ENCODE measurements at places on chromosomes 4 and X.

DNA sequence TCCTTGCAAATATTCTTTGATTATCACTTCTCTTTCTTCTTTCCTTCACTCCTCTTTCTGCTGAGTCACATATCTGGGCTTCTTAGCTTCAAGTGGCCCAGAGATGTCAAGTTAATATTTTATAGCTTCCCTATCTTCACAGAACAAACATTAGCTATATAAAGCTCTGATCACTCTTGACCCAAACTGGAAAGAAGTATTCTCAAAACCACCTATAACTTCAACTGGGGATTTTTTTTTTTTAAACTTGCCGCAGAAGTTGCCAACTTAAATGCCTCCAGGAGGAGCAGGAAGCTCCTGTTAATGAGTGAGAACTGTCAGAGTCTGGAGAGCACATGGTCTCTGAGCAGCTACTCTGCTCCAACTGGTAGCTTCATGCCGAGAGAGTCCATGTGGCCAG is 233.3 kb upstream of the EDNRA start:
- DNase-seq: no peak

GRCh38 chr4:57764856-57765255 is 654.7 kb upstream of the IGFBP7 start:
- DNase-seq: no peak

DNA sequence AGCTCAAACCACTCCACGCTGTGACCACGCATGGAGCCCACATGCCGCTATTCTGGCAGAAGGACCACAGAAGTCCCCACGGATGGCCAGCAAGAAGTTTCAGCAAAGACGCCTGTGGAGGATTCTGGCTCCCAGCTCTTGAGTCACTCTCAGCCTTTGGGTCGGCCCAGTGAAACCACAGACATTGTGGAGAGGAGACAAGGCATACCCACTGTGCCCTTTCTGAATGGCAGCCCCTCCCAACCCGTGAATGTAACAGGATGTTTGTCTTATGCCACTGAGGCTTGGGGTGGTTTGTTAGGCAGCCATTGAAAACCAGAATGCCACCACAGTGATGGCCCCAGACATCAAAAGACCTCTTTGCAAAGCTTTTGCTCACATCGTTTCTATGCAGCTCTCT is 42.7 kb downstream of the ABLIM2 start:
- DNase-seq: no peak

DNA sequence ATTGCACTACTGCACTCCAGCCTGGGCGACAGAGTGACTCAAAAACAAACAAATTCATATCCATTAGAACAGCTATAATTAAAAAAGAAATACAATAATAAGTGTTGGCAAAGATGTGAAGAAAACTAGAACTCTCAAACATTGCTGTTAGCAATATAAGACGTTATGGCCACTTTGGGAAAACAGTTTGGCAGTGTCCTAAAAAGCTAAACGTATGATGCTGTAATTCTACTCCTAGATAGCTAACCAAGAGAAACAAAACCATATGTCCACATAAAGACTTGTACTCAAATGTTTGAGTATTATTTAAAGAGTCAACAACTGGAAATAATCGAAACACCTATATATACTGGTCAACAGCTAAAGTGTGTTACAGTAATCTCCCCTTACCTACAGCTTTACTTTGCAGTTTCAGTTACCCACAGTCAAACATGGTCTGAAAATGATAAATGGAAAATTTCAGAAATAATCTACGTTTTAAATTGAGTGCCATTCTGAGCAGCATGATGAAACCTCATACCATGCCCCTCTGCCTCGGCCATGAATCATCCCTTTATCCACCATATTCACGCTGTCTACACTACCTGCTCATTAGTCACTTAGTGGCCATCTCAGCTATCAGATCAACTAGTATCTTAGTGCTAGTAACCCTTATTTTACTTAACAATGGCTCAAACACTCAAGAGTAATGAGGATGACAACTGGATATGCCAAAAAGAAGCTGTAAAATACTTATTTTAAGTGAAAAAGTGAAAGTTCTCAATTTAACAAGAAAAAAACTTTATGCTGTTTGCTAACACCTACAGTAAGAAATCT is 4.9 kb downstream of the ELF2 start:
- DNase-seq: no peak

DNA sequence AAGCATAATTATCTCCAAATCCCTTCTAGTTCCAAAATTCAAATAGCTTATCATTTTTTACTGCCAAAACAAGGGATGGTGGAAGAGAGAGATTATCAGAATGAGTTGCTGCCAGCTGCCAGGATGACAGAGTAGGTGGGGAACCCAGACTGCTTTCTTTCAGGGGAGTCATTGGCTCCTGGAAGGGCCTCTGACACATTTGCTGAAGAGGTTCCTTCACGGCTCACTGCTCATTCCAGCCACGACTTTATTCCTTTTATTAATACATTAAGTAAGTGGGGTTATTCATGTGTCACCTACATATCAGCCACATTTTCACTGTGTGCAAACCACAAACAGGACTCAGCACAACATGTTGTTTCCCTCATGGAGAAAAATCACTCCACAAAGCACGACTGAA is 12.7 kb upstream of the SMIM43 start:
- DNase-seq: peak; percentile 8

DNA sequence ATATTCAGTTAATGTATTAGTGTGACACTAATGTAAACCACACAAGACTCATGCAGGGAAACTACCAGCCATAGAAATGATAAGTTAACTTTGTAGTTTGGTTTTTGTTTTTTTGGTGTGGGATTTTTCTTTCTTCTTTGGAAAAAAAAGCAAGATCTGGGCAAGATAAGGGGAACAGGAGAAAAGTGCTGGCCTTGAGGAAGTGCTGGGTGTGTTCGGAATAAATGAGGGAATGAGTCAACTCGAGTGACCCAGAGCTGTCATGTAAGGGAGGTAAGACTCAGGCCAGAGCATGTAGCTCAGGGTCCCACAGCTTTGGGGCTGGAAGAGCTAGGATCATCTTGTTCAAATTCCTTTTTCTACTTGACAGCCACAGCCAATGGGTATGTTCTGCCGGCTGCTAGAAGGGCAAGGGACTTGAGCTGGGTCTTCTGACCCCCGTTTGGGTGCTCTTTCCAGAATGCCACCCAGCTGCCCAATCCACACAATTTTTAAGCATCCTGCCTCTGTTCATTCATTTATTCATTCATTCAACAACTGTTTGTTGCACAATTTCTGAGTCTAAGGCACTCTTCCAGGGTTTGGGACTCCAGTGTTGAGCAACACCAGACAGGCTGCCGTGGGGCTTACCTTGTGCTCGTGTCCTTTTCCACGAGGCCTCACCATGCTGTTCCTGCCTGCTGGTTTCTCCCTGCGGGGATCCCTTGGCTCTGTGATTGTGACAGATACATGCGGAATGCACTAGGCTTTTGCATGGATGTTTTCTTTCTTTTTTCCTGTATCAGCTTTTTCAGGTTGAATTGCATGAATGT is 54.5 kb downstream of the CLDN34 start:
- no peak for DNase-seq

DNA sequence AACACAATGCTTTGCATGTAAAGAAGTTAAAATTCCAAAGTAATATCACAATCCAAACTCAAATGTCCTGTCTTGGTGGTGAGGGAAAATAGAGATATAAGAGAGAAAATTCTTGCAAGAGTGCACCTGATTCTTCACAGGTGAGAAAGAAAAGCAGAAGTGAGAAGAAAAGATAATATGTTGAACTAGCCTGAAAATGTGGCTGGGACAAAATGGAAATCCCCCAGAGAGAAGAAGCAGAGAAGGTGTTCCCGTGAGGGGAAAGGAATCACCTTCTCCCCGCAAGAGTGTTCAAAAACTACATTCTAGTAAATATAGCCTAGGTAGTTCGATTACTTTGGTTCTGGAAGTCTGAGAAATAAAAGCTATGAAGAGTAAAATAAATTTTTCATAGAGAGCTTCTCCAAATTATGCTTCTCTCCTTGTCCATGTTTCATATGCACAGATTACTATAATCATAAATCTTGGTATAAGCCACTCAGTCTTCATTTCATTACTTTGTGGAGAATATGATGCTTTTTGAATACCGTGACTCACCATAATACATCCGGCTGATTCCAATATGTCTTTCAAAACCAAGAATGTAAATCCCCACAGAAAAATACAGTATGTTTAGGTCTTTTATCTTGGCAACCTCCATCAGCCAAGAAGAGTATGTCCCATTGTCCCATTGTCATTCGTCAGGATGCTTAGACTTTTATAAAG is 63.1 kb downstream of the COX18 start:
- DNase-seq: no peak

DNA sequence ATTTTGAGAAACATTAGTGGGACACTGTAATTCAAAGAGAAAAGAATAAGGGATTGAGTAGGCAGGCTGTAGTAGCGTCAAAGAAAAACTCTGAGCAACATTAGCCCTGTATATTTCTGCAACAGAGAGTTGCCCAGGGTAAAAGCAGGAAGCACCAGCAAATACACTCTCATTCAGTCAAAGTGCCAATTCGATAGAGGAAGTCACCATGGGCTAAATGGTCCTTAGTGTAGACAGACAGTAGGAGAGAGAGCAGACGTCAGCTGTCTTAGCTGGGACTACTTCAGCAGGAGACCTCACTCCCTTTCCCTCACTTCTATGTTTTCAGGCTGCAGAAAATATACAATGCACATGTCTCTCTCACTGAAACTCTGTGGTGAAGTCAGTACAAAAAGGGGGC is 2073.8 kb upstream of the TENM3 start:
- peak; percentile 18 for DNase-seq

DNA sequence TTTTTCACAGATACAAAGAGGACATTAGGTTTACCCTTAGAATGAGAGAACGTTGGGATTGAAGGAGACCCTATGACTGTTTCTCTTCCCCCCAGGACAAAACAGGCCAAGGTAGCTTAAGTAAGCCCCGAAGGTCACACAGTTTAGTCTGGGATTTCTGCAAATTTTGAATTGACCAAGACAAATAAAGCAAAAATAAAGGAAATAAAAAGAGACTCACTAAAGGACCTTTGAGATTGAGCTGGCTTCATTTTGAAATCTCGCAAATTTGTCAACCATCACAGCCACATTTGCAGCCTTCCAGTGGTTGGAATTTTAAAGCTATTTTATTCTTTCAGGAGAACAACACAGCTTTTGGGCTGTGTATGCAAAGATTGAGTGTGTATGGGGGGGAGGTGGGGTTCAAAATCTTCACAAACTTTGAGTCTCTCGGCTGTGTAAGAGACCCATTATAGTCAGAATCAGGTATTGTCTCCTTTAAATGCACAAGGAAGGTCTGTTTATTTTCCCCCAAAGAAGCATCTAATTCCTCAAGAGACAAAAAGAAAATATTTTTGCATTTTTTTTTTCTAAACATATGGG is 4.2 kb downstream of the TMSB4X start:
- DNase-seq: no peak

DNA sequence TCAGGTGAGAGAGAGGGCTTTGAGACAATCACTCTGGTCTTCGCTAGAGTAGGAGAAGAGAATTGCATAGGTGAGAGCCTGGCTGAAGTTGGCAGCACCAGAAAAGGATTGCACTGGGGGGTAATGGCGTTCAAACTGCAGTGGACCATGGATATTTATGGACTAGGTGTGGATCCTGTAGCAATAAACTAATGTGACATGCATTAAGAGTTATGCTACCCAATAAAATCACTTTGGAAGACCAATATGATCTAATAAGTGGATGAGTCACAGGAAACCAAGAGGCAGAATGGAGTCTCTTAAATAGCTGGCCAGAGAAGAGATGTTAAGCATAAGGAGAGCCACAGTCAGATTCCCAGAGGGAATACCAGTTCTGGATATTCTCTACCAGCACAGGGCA is 259.8 kb downstream of the FBXO8 start:
- DNase-seq: no peak

GRCh38 chr4:24143741-24144140 is 253.9 kb upstream of the PPARGC1A start:
- no peak for DNase-seq

- DNase-seq: no peak
Observed at GRCh38 chr4:167890226-167890625, 202.1 kb upstream of the ANXA10 start.

- peak; percentile 35 for DNase-seq
Observed at GRCh38 chrX:24426340-24426913, 38.7 kb upstream of the PDK3 start.

GRCh38 chr4:11488657-11489452 is 60.2 kb upstream of the HS3ST1 start:
- DNase-seq: no peak

DNA sequence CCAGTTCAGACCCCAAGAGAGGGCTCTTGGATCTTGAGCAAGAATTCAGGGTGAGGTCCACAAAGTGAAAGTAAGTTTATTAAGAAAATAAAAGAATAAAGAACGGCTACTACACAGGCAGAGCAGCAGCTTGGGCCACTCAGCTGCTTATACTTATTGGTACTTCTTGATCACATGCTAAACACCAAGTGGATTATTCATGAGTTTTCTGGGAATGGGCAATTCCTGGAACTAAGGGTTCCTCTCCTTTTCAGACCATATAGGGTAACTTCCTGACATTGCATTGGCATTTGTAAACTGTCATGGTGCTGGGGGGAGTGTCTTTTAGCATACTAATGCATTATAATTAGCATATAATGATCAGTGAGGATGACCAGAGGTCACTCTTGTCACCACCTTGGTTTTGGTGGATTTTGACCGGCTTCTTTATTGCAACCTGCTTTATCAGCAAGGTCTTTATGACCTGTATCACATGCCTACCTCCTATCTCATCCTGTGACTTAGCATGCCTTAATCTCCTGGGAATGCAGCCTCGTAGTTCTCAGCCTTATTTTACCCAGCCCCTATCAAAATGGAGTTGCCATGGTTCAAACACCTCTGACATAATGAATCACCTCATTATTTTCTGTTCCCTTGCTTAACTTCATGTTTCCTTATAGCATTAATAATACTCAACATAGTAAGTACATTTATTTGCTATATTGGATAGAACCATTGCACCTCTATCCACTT is 476.3 kb downstream of the DTHD1 start:
- no peak for DNase-seq

- no peak for DNase-seq
Observed at GRCh38 chr4:173835903-173836302, 305.9 kb upstream of the HAND2 start.

DNA sequence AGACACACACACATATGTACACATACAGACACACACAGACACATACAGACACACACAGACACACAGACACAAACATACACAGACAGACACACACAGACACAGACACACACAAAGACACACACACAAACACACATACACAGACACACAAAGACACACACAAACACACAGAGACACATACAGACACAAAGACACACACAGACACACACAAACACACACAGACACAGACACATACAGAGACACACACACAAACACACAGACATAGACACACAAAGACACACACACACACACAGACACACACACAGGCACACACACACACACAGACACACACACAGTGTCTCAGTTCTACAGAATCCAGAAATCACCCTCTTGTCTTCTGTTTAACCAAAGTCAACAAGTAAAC is 280.7 kb downstream of the ASMT start:
- DNase-seq: no peak

GRCh38 chrX:67693928-67694327 is 150.1 kb downstream of the AR start:
- DNase-seq: no peak

Measured in KBM-7 (cell line).